ENCODE measurements at places on chromosomes 7 and 10.

- DNase-seq: no peak
Measured at GRCh38 chr7:37357637-37357996, 91.0 kb downstream of the ELMO1 start.

GRCh38 chr10:123911866-123912265 is 20.3 kb upstream of the CPXM2 start:
- no peak for DNase-seq

DNA sequence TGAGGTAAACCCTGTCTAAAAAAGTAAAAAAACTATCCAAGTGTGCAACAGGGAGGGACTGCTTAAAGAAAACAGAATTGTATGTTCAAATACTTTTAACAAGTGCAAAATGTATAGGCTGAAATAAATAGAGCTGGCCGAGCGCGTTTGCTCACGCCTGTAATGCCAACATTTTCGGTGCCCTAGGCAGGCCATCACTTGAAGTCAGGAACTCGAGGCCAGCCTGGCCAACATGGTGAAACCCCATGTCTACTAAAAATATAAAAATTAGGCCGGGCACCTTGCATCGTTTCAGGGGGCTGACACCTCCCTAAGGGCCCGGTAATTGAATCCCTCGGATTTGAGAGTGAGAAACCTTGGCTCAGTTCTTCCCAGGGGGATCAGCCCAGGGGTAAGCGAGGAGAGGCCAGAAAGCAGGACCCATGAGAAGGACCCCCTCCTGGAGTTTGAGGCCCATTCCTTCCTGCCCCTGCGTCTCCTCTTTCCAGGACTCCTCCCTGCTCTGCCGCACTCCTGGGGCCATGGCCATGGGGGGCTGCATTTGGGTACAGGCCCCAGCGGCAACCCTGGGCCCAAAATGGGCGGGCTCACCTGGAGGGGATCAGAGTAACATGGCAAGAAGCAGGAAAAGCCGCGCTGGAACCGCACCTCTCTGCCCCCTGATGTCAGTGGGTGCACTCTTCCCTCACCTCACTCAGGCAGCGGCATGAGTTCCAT is 75.5 kb upstream of the TMEM248 start:
- DNase-seq: no peak

DNA sequence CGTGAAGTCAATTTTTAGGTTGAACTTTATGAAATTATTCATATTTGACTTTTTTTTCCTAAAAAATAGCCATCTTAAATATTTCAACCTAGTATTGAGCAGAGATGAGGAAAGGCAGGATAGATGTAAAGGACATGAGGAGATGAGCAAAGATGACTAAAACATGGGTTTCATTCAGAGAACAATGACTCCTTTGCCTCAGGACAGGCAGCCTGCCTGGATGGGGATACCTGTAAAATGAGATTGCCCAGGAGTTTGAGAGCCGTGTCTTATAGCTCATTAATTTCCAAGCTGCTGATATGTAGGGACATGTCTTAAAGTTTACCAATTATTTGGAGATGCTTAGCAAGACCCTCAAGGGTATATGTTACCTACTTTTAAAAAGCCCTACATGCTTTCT is 243.8 kb upstream of the MDFIC start:
- DNase-seq: no peak

DNA sequence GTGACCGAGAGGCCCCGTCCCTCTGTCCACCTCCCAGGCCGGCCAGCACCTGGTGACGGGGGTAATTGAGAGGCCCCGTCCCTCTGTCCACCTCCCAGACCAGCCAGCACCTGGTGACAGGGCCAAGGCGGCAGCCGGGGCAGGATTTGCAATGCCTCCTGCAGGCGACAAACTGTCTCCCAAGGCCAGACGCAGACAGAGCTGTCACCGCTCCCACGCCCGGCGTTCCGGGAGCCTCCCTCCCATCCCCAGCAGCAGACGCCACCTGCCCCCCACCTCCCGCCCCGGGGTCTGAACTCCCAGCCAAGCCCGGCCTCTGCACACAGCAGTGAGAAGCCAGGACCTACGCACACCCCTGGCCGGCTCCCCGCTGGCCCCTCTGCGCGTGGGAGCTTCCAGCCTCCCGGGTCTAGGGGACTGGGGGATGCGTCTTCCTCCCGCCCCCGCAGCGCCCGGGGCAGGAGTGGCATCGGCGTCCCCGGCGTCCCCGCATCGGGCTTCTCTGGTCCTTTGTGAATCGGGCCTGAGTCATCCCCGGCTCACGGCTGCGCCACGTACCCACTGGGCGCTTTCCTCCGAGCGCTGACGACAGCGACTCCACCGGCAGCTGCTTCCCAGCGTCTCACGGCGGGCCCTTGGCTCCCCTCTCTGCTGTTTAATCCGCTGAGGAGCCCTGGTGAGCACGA is 95.1 kb upstream of the DIP2C start:
- DNase-seq: peak; percentile 16

DNA sequence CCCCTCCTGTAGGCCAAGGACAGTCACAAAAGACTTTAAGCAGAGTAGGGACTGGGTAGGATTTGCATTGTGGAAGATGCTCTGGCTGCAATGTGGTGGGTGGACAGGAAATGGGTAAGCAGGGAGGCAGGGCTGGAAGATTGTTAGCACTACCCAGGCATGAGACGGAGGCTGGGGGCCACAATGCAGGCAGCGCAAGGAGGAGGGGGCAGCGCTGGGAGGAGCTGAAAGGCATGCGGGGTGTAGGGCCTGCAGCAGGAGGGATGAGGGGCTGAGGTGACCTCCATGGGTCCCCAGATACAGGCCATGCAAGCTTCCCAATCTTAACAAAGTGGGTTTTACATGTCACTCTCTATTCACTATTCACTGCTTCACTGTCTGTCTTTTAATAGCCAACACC is 213.1 kb downstream of the CXCL12 start:
- DNase-seq: no peak

GRCh38 chr7:84524714-84525694 is 330.4 kb upstream of the SEMA3A start:
- no peak for DNase-seq

GRCh38 chr7:22278660-22279059 is 78.3 kb downstream of the RAPGEF5 start:
- no peak for DNase-seq

DNA sequence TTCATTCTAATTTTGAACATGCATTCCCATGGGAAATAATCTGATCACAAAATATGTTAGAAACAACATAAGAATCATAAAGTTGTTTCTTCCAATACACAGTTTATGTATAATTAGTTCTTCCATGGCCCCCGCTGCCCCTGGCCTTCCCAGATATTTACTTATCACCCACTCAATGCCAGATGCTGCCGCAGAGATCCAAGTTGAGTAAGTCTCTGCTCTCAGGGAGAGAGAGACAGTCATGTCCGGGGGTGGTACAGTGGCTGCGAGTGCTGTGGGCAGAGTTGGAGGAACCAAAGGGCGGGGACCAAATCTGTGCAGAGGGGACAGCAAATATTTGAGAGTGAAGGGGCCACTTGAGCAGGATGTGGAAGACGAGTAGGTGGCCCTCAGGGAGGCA is 37.1 kb downstream of the COL26A1 start:
- DNase-seq: no peak

DNA sequence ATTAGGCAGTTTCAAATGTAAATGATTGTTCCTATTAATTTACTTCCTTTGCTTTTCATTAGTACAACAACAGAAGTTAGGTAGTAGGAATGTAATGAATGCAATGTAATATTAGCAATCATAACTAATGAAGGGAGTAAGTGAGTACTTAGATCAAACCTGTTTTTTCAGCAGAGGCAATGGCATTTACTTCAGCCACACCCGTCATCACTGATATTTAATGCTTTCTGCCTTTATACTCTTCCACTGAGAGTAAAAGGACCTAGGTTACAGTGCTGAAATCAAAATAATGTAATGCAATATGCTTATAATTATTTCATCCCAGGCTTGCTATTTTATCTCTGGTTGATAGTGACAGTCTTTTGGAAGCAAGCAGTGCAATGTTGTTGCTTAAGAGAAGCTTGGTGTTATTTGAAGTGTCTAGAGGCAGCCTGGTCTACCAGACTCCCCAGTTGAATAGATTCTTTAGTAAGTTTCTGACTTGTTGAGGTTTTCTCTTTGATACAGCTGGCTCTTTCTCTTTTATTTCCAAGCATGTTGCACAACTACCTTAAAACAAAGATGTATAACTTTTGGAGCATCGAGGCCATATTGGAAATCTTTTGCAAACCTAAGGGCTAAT is 149.4 kb downstream of the RNLS start:
- no peak for DNase-seq

DNA sequence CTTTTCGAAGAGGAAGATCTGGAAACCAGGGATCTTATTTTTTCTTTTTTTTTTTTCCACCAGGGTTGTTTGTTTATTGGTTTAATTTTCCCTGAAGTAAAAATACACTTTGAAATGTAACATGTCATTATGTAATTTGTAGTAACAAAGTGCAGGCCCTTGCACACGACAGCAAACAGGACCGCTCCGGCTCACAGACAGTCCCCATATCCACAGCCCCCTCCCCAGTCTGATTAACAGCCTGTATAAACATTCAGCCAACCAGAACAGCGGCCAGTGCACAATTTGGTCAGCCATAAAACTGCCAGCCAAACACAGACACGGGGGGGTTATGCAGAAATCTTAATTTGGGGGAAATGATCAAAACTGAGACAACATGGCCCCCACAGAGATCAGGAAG is 431.6 kb upstream of the NPVF start:
- no peak for DNase-seq

DNA sequence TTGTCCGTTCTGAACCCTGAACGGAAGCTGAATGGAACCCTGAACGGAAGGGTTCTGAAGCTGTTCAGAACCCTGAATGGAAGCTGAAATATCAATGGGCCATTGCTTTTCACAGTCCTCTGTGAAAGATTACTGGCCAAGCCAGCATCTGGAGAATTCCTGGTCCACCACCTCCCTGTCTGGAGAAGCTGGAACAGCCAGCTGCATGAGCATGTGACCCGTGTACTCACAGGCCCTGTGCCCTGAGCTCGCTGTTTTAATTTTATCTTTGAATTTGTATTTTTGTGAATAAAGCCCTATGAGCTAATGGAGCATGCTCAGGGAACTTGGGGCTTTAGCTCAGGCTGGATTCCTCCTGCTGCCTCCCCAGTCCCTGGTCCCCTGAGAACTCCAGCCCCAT is 37.2 kb downstream of the HTRA1 start:
- DNase-seq: no peak

- no peak for DNase-seq
Measured at GRCh38 chr10:115996031-115996430, 277.0 kb downstream of the GFRA1 start.

DNA sequence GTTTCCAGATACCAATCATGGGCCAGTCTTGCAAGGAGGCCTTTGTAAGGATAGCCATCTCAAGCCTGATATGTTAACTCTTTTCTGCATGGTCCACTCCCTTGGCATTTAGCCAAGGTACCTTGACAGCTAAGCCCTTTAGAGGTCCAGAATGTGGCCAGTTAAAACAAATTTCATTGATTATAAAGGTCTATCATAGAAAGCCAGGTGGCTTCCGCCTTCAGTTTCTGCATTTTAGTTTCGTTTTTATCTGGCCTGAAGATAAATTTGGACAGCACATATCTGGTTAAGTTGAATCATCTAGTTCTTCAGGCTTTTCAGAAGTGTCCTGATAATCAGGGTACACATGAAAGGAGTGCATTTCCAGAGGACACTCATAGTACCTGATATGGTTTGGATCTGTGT is 30.7 kb downstream of the ANKIB1 start:
- DNase-seq: no peak

GRCh38 chr7:31735991-31736982 is 49.3 kb downstream of the PPP1R17 start:
- no peak for DNase-seq

DNA sequence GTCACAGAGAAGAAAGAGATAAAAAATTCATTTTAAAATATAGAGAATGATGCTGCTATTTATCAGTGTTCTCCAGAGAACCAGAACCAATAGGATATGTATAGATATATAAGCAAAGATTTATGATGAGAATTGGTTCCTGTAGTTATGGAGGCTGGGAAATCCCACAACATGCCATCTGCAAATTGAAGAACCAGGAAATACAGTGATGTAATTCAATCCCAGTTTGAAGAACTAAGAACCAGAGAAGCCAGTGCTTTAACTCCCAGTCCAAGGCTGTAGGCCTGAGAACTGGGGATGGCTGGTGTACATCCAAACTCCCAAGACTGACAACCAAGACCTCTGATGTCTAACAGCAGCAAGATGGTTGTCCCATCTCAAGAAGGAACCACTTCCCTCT is 192.9 kb upstream of the PLXDC2 start:
- no peak for DNase-seq

DNA sequence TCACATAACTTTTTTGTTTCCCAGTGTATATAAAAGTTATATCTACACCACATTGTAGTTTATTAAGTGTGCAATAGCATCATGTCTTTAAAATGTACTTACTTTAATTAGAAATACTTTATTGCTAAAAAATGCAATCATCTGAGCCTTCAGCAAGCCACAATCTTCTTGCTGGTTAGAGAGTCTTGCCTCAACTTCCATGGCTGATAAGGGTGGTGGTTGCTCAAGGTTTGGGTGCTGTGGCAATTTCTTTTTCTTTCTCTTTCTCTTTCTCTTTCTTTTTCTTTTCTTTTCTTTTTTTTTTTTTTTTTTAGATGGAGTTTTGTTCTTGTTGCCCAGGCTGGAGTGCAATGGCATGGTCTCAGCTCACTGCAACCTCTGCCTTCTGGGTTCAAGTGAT is 360.0 kb downstream of the MAGI2 start:
- no peak for DNase-seq

DNA sequence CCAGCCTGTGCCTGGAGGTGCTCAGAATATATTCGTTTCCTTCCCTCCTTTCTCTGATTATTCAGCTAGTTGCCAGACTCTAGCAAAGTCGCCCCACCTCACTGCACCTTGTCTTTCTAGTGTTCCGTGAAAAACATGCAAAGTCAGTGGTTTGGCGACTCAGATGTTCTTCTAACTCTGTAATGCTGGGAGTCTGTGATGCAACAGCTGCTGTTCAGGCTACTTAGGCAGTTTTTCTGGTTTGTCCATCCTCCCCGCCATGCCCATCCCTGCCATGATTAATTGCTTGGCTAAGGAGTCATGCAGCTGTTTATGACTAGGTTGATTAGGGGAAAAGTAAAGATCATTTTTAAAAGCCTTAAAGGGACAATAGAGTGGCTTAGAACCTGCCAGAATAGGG is 99.4 kb downstream of the MTPN start:
- DNase-seq: no peak

DNA sequence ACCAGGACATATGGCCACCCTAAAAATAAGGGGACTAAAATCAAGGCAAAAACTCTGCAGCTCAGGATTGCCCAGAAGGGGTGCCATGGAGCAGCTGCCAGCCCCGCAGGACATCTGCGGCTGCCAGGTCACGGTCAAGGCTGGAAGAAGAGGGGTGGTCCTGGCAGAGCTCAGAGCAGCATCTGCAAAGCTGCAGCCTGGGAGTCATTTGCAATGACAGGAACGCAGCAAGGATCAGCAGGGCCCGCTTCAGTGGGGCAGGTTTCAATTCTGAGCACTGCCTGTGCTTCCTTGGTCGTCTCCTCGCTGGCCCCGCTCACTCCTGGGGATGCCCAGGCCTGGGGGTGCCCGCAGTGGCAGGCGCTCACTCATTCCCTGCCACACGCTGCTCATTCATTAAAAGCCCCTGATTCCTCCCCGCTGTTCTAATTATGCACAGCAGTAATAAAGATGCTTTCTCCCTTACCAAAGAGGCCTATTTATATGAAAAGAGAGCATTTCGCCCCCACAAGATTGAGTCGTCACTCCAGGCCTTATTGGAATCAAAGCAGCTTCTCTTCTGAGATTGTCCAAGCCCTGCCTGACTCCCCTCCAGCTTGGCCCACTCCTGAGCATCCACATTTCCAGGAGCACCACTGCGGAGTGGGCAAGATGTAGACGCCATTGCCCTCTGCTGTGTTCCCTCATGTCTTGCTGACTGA is 4.6 kb downstream of the HSPA12A start:
- DNase-seq: no peak
